ENCODE measurements at places on chromosomes 2 and 18.

GRCh38 chr2:165796129-165796528 is 2.1 kb upstream of the GALNT3 start:
- no peak for DNase-seq

DNA sequence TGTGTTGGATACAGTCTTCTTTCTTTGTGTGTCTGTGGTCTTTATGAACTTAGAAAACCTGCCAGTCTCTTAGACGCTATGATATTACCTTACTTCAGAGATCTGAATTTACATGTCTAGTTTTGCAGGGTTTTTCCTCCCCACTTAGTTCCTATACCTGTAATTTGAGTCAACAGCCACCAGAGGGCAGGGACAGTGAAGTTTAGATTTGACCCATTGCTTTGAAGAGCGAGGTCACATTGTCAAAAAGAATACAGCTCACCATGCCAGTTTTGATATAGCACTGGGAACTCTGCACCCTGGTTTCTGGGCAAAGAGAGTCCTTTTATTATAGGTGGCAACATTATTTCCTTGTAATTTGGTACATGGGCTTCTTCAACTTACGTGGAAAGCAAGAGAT is 102.3 kb downstream of the MAPK4 start:
- no peak for DNase-seq

DNA sequence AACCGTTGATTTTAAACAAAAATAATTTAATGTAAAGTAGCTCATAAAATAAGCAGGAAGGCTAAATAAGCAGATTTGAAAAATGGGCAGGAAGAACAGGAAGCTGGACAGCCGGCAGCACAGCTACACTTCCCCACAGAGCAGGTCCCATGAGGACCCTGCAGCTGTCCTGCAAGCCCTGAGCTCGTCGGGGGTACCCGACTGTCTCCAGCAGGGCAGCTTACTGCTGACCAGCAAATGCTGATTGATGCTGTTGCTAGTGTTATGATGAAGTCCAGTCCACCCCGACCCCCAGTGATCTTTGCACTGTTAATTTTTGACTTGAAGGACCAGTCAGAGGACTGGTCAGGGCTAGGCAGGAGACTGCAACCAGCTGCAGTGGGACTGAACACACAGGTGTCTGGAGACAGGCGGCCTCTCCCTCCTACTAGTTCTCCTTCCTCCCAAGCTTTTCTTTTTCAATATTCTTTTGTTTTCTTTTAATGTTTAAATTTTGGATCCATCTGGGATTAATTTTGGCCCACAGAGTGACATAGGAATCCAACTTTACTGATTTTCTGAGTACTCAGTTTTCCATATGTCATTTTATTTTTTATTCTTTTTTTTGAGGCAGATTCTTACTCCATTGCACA is 27.7 kb downstream of the POLE4 start:
- no peak for DNase-seq

DNA sequence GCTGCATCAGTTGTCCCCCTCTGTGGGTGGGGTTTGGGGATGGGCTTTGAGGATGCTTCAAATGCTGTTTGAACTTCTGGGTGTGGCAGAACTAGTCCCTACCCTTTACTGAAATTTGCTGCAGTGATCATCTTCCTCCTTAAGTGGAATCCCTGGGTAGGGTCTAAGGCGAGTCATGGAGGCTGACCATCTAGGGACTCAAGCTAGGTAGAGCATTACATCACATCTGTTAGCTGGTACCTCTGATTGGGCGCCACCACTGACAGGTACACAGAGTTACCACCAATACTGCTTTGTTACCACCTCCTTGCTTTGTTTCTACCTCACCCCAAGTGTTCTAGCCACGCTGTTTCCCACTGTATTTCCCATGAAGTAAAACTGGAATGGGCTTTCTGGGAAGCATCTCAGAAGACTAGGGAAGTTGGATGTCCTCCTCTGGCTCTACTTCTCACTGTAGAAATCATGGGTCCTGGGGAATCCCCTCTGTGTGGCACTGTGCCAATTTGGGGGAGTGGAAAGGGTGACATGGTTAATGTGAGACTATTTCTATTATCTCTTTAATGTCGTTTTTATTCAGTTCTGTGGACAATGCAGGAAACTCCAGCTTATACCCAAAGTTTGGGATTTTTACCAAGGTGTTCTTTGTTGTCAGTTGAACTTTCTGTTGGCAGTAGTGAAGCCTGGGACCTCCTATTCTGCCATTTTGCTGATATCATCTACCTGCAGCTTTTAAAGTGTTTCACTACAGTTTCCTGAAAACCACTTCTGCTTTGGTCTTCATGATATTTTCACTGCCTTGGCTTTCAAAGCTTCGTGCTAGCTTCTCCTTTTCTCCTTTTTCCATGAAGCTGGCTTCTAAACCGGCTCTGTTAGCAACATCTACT is 14.5 kb upstream of the SULT1C4 start:
- DNase-seq = no peak

- no peak for DNase-seq
Measured at GRCh38 chr2:39954346-39954745, 175.3 kb upstream of the THUMPD2 start.

DNA sequence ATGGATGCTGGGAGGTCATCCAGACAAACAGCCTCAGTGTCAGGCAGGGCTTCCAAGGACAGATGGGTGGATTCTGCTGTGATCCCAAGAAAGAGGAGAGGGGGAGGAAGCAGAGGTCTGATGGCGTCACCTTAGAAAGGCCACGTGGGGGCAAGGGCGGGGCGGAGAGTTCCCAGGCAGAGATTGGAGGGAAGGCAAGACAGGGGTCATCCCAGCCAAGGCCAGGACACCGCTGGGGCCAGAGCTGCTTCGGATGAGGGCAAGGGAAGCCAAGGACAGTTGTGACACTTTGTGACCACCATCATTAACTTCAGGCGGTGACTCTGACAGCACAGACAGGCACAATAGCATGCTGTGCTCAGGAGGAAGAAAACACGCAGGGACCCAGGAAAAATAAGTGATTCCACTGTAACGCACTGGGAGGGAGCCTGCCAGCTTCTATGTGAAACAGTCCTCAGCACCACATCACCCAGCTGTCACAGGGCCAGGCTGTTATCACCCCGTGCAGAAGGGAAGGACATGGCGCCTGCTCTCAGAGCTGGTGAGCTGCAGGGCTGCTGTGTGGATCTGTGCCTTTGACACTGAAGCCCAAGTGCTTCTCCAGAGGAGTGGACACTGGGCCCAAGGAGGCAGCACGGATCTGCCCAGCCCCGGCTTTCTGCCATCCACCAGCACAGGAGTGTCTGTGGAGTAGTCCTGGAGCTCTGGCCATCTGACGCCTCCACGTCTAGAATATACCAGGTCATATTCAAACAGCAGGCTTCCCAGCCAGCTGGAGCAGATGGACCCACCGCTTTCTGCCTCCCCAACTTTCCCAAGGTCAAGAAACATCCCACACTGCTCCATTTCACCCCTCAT is 204.1 kb downstream of the NDUFA10 start:
- DNase-seq = no peak

DNA sequence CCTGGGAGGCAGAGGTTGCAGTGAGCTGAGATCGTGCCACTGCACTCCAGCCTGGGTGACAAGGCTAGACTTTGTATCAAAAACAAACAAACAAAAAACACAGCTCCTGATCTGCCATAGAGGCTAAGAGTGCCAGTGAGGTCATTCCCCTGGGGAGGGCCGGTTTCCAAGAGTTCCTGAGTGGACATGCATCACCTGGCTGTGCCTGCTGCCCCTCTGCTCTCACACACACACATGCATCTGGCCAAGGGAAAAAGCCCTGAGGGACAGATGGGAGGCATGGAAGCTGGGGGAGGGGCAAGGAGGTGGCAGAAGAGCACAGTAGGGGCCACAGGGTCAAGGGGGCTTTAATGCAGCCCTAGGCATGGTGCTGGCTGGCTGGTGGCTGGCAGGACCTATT is 60.4 kb downstream of the ZBTB7C start:
- no peak for DNase-seq
